DMS153 (cell line): ENCODE measurements at places on chromosomes 3 and 15.

DNA sequence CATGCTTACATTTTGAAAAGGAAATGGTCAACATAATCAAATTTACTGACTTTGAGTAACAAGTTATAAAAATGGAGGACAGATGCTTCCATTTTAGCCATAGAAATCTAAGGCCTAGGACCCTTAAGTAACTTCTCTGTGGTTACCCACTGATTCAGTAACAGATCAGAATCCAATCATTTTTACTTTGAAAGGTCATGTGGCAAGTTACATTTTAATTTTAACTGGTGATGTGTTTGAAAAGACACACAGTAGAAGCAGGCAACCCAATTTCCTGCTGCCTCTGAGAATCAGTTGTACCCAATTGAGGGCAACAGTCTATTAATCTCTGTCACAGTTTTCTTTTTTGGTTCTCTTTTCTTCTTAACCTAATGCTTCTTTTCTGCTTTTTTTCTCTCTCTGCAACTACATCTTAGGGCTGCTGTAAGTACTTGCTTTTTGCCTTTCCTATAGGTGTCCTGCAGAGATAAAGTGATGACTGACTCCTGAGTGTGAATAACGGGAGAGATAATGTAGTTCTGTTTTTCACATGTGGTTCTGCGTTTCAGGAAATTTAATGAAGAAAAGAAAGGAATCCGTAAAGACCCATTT lies 3.3 kb downstream of the ZWILCH start:
- no peak for DNase-seq

GRCh38 chr3:113275929-113276750 lies 64.8 kb downstream of the BOC start:
- DNase-seq, result peak; percentile 91

DNA sequence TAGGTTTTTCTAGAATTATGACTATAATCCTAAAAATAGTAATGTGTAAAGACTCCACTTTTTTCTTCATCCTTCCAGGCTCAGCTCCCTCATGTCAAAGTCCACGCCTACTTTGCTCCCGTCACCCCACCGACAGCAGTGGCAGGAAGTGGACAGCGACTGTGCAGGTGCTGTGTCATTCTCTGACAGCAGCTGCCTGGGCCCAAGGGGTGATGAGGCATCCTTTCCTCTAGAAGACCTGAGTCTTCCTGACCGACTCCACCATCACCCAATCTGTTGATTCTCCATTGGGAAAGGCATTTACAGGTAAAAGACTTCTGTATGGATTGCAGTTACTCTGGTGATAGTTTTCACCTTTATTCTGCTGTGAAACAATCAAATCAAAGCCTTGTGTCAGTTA lies 54.8 kb downstream of the UBP1 start:
- DNase-seq, result no peak

DNA sequence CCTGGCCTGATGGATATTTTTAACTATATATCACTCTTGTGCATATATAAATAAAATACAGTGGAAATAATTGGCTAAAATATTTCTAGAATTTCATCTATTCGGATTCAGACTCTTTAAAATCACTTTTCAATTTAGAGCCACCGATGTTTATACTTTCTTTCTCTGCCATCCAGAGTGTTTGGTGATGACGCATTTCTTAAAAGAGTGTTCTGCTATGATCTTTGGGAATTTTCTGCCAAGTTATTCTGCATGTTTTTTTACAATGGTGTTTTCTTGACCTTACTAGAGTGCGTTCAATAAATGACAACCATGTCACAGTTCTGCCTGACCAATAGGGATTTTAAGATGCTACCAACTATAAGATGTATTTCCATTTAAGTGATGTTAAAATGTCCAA lies 30.2 kb downstream of the PPP2R3A start:
- no peak for DNase-seq

- DNase-seq, result no peak
Measured at GRCh38 chr3:5343459-5343858, 156.0 kb downstream of the EDEM1 start.

DNA sequence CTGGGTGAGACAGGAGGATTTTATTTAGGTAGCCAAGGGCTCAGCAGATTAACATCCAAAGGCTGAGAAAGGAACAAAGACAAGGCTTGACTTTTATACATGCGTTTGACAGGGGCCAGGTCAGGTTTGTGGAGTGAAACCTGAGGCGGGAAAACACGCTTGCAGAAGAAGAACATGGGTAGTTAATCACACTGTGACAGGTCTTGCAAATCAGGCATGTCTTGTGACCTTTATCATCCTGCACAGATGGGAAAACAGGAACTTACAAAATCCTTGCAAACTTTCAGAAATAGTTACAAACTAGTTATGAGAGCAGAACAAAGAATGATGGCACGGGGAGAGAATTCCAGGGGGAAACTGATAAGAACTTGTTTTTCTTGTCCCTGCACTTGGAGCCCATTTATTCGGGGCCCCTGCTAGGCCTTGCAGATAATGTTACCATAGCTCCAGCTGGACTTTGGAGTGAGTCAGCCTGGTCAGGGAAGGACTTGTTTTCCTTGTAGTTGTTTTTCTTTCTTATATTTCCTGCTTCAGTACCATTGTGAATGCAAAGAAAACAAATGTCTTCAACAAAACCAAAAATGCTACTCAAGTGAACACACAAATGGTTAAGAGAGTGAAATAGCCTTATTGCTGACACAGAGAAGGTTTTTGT lies 965.9 kb upstream of the ROBO1 start:
- DNase-seq, result no peak

DNA sequence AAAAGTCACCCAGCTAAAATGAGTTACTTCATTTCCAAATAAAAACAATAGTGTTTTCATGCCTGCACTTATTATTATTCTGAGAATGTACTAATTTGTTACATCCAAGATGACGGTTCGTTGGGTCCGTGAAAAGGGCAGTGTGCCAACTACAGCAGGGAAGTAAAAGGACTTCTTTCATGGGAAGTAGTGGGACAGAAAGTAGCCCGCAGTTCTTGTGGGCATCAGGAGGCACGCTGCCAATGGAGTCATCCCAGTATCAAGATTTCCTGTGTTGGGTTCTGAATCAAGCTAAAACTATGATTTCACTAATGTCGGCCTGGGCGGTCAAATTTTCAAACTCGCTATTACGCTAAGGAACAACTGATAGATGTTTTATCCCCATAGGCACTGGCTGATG lies 254.5 kb upstream of the SOX2 start:
- DNase-seq, result no peak

GRCh38 chr15:69664572-69665571 lies 212.3 kb downstream of the RPLP1 start:
- DNase-seq, result no peak

DNA sequence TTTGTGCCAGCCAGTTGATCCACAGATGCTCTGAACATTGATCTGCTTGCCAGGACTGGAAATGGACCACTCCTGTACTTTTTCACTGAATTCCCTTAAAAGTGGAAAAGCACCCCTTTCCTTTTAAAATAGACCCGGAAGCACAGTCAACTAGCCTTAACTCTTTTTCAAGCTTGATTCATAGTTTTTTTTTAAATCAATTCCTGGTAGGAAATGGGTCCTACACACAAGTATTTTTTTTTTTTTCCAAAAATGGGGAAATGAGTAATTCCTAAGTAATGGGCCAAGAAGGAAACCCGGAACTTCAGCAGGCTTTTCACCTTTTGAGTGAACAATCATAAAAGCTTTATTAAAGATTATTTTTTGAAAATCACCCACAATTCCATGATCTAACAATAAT lies 234.4 kb upstream of the ADAMTS9 start:
- no peak for DNase-seq

GRCh38 chr15:88073391-88073691 lies 183.2 kb downstream of the NTRK3 start:
- no peak for DNase-seq

DNA sequence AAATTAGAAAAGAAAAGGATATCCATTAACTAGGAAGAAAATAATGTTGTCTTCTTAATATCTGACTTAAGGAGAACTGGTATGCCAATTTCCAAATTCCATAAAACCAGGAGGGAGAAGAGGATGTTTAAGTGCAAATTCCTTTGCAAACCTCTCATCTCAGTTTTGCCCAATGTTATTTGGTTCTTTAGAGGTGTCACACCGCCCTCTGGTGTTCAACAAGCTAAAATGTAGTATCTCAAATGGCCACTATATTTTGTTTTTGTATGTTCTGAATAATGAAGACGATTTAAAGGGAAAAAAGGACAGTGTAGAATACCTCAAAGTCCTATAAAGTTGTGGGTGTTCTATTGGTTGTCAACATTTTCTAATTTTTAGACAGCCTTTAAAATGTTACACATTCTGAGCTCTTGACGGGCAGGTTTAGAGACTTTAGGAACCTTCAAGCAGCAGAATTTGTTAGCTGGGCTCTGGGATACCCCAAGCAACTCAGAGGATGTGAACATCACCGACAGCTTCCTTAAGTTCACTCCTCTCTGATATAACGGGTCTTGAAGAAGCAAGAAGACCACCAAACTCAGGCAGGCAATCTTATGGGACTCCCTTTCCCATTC lies 458.3 kb downstream of the MFSD1 start:
- DNase-seq, result no peak

DNA sequence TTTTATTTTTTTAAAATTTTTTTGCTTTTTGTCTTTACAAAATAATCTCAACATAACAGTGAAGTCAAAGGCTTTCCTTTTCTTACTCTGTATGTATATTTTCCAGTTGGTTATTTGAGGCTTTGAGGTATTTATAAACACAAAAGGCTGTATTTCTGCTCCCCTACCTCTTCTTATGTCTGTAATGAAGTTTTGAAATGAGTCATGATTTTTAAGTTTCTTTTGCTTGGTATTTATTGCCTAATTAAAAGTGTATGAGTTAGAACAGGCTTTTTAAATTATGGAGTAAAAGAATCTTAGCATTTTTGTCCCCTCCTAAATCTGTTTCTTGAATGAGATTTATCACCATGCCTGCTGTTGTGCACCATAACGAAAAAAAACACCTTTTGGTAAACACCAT lies 66.0 kb downstream of the DCUN1D1 start:
- no peak for DNase-seq

DNA sequence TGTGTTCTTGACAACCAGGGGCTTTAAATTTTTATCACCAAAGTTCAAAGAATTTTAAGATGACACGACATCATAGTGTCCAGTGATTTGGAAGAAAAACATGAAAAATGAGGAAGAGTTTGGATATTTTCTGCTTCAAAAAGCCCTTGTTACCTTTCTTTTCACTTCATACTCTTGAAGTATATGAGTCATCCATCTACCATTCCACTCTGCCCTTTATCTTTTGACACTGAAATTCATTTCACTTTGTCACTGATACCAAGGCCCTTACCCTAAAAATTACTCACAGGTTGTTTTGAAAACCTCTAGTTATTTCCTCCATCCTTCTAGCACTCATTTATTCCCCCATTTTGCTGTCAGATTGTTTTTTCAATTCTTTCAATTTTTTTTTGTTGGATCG lies 42.7 kb downstream of the OR5H15 start:
- DNase-seq, result no peak

DNA sequence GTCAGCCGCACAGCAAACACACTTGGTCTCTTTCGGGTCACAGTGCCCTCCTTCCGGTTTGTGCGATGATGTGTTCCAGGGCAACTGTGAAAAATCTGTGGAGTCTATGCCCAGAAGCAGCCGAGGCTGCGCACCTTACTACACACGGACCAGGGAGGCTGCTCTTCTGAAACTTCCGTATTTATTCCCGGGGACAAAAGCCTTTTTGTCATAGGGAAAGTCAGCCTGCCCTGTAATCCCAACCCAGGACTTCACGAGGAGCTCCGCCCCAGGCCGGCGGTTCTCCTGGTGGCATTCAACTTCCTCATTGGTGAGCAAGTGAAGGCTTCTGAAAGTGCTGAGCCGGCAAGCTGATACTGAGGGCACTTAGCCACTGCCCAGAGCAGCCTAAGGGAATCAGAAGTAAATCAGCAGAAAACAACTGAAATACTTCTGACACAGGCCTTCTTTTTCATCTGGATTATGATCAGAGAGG lies 126.5 kb downstream of the FMN1 start:
- peak; percentile 11 for DNase-seq

DNA sequence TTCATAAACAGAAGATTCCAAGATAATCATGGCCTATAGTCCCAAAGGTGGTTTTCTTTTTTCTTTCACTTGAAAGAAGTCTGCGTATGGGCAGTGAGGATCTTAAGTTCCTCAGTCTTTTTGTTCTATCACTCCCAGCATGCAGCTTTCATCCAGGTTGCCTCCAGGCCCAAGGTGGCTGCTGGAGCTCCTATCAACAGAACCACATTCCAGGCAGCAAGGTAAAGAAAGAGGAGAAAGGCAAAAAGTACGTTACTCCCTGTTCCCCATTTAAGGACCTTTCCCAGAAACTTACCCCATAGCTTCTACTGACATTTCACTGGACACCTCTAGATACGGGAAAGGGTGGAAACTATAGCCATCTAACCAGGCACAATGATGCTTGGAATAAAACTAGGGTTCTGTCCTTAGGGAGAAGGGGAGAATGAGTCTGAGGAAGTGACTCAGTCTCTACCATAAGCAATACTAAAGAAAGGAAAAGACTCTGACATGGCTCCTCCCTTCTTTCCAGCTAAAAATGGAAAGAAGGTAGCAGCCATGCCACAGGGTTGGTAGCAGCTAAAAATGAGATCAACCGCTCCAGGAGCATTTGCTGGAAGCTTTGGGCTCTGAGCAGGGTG lies 313.9 kb upstream of the NR2E3 start:
- no peak for DNase-seq

DNA sequence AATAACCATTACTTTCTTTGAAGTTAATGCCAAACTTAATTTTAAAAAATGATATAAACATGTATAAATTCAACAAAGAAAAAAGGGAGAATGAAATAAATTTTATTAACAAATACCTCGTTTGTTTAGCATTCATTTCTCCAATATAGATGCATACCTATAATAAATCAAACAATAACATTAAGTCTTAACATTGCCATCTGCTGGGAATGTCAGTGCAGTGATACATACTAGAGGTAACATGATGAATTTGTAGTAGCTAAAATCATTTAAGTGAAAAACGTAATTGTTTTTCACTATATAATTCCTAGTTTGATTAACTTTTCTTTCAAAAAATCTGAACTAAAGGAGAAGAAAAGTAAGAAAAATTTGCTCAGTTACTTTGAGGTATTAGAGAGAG lies 340.2 kb upstream of the CBLB start:
- DNase-seq, result no peak

DNA sequence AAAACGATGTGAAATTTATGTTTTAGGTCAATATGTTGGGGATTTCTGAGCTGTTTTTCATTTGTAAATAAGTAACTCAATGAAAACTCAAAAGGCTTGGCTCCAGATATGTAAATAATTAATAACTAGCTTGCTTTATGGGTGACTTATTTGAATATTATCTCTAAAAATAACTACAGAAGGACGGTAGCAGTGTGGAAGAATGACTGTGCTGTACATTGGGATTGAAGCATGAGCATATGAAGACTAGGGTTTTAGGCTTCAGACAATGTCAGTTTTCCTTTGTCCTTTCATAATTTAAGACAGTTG lies 343.9 kb downstream of the GRM7 start:
- no peak for DNase-seq

GRCh38 chr15:68479870-68480269 lies 47.9 kb upstream of the ITGA11 start:
- no peak for DNase-seq

DNA sequence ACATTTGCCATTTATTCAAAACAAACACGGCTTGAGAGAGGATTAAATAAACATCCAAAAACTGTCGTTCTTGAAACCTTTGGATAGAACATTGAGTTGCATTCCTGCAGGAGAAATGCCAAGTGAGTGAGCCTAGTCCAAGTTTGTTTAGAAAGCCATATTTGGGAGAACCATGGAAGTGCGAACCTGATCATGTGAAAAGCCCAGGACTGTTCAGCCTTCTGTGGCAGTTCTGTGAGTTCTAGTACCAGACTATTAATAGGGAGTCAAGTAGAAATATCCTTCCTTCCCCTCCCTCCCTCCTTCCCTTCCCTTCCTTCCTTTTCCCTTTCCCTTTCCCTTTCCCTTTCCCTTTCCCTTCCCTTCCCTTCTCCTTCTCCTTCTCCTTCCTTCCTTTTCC lies 470.4 kb downstream of the LPP start:
- DNase-seq, result no peak
